ENCODE measurements at places on chromosomes 1 and 21.

- DNase-seq: no peak
These were observed 424.0 kb downstream of the MATN1 start for GRCh38 chr1:30299393-30299792.

GRCh38 chr1:70171512-70171911 is 33.9 kb downstream of the LRRC40 start:
- DNase-seq: no peak

DNA sequence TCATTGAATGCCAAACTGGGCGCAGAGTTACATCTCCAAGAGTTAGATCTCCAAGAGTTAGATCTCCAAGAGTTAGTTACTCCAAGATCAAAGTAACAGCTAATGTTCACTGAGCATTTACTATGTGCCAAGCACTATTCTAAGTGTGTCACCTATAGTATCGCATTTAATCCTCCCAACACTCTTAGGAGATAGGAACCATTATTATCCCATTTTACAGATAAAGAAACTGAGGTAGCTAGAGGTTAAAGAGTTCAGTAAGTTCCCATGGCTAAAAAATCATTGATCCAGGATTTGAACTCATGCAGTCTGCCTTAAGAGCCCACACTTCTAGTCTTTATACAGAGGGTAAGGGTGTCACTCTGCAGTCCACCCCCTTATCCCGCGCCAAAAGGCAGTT is 1.5 kb upstream of the NAV1 start:
- DNase-seq: no peak

DNA sequence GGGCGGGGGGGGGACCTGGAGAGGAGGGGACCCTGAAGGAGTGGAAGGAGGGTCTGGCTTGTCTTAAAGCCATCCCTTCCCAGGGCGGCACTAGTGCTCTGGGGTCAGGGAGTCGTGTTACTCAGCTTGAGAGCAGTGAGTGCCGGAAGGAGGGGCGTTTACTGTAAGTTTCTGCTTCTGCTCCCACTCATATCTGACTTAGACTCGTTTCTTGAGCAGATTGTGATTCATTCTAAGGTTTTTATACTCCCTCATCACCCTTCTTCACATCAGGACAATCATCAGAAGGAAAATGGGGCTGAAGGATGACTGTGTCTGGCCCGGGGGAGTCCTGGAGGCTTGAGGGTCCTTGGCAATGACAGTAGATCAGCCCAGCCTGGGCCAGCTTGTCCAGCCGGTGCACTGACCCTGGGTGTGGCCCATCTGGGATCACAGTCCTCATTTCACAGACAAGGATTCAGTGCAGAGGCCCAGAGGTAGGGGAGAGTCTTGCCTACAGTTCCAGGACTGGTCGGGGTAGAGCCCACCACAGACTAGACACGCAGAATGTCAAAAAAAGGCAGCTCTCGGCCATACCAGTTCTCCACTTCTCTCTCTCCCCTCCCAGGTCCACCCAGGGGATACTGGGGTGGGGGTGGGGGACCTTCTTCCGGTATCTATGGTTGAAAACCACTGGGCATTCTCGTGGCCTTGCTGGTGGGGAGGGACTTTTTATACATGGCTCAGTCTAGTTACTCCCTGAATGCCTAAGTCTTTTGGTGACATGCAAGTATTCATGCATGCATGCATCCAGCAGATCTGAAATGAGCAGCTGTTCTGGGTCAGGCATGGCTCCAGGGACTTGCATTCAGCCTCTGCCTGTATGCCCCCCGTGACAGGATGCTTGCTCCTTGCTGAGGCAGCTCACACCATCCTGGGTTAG is 5.1 kb downstream of the TNFRSF8 start:
- no peak for DNase-seq
